Femur (tissue), 1 donor: ENCODE measurements at places on chromosomes 4 and X.

DNA sequence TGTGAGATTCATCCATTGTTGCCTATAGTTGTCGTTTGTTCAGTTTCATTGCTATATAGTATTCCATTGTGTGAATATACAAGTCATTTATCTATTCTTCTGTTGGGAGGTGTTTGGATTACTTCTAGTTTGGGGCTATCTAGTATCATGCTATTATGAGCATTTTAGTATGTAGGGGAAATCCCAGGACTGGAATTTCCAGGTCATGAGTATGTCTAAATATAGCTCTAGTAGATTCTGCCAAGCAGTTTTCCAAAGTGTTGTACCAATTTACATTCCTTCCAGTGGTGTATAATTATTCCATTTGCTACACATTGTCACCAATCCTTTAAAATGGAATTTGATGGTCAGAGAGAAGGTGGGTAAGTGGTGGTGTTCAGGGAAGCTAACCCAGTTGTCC lies 30.1 kb downstream of the EGFL6 start:
- no peak for DNase-seq

DNA sequence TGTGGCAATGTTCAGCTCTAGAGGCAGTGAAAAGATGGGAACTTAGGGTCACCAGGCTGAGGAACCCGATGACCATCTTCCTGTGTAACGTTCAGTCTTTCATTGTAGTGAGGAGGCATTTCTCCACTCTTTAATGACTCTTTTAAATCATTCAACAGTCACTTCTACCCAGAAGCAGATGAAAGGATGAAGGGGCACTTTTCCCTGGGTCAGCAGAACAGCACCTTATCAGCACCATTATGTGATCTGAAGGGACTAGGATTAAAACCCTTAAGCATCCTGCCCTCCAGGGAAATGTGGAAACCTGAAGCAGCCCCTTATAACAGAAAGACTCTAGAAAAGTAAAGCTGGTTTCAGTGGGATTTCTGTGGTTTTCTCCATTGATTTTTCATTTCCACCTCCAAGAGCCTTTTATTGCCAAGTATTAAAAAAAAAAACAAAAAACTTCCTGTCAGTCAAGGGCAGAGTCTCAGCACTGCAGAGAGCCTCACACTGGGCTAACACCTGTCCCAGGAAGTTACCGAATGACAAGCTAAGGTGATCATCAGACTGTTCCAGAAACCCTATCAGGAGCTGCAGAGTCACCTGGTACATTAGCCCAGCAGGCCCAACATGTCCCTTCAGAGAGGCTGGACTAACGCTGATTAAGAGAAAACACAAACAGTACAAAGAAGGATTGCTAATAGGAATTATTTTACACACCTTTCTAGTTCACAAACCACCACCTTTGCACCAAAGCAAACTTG lies 185.9 kb downstream of the SHROOM3 start:
- no peak for DNase-seq

- no peak for DNase-seq
Measured at GRCh38 chrX:85590638-85591037, 211.2 kb upstream of the POF1B start.

DNA sequence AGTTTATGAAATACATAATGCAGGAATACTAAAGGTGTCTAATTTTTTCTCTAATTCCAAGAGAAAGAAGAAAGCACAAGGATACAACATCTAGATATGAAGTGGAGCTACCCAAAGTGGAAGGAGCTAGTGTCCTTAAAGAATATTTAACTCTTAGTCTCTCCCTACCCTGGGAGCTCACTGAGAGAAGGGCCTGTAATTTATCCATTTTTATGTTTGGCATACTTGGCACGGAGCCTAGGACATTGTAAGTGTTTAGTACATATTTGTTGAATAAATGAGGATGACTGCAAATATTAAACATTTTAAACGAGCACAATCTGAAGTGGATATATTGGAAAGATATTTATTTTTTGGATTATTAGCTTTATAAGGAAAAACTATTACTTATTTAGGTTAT lies 674.8 kb downstream of the IQCM start:
- no peak for DNase-seq

DNA sequence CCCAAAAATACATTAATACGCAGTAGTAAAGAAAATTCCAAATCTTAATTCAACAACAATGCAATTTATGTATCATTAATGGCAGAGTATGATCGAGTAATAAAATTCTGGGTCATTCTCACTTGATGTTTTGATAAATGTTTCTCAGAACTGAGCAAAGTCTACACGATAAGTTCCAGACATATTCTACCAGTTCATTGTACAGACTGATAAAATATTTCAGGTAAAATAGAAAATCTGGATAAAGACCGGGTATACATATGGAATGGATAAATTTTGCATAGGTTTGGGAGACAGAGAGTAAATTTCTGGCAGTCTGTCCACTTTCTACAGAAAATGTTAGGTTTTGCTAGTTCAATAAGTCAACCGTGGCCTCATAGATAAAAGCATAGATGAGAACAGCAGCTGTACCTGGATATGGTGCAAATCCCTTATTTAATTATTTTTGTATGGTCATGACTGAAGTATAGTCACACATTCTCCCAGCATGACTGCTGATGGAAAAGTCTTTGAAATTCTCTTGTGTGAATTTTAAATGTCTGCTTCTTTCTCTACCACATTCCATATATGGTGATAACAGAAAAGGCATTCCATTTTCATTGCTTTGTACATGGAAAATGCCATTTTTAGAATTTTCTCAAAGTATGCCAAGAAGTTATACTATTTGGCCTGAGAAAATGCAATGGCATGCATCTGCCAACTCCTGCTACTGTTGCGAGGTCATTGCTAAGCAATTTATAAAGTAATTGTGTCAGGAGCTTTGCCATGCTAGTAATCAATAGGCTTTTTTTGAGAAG lies 301.9 kb upstream of the ARSJ start:
- DNase-seq, result no peak

GRCh38 chr4:69849969-69850368 lies 10.0 kb downstream of the SULT1E1 start:
- DNase-seq, result no peak

DNA sequence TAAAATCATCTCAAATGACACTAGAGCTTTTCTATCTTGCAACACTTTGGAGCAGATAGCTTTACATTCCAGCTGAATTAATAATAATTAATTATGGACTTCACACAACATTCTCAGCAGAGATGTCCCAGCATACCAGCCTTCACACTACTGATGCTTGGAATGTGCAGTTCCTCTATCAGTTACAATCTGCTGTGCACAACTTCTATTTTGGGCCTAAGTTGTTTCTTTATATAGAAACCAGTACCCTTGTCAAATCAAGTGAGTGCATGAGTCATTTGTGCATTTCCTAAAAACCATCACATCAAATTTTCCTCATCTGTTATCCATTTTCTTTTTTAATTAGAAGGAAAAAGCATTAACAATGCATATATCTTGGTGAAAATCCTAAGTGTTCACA lies 8.8 kb upstream of the RASL11B start:
- no peak for DNase-seq

GRCh38 chr4:47744253-47744652 lies 93.6 kb downstream of the CORIN start:
- DNase-seq, result no peak

DNA sequence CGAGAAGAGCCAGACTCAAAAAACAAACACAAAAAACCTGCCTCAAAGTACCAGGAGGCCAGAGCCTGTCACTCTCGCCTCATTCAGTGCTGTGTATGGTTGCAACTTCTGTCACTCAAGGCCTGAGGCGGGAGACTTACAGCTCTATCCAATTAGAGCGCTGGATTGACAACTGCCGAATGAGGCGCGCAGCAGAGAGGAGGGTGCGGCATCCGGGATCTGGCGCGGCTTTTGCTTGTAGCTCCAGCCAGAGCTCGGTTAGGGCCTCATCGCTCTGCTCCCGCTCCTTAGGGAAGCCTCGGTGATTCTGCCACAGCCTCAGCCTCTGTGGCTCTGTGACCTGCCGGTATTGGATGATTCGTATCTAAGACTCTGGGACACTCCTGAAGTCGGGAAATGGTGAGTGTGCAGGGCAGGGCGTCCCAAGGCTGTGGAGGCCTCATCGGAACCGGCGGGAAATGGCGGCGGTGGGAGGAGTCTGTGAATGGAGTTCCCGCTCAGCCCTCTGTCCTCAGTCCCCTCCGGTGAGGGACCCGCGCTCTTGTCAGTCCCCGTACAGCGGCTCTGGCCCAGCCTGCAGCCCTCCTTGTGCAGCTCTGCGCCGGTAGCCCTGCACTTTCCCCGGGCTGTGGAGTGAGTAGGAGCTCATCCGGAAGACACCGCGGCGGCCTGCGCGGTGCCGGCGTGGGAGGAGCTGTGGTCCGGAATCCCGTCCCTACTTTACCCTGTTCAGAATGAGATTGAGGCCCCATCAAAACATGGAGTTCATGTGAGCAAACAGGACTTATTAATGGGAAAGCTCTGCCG lies at the start of gene ZNF718:
TSS of gene ZNF718 (plus strand) at position 227 of the 807 bp plus-strand sequence. CDS start at position 397, 170 bp downstream.
- peak; percentile 96 for DNase-seq

- DNase-seq, result no peak
Measured at GRCh38 chr4:82802911-82803310, 4.3 kb upstream of the SCD5 start.

- DNase-seq, result no peak
Measured at GRCh38 chrX:39384996-39385395, 583.7 kb downstream of the MID1IP1 start.

GRCh38 chr4:26176598-26177149 lies 144.1 kb upstream of the RBPJ start:
- peak; percentile 86 for DNase-seq

GRCh38 chrX:46791927-46792809 lies 33.2 kb upstream of the SLC9A7 start:
- DNase-seq, result peak; percentile 15

GRCh38 chr4:122845066-122845465 lies 18.4 kb downstream of the FGF2 start:
- no peak for DNase-seq

DNA sequence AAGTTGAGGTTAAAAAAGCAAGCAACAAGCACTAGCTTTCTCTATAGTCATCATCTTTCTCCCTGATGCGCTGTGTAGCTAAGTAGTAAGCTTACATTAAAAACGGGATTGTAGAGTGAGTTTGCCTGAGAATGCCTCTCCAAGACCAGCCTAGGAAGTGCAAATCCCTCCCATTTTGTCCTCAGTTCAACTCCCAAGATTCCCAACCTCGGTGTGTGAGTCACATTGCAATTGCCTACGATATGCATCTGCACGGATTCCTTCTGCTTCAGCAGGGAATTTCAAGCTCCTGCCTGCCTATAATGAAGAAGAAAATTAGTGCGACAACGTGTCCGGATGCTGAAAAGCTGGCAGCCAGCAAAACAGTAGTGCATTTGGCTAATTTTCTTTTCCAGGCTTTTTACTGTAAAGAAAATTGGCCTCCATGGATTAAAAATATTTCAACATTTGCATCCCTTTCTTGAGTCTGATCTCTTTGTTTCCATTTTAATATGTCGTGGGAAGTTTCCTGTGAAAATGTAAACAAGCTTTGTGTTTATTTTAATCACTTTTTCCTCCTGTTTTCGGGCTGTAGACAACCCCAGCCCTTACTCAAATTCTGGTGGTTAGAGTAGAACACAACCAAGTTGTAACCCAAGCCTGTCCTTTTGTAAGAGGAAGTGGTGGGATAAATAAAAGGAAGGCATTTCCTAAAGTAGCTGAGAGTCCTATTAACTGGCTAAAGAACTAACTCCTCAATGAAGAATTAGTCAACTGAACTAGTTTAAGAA lies 58.4 kb upstream of the TET2 start:
- DNase-seq, result peak; percentile 46

- no peak for DNase-seq
Measured at GRCh38 chr4:23070848-23071570, 378.3 kb downstream of the GBA3 start.

DNA sequence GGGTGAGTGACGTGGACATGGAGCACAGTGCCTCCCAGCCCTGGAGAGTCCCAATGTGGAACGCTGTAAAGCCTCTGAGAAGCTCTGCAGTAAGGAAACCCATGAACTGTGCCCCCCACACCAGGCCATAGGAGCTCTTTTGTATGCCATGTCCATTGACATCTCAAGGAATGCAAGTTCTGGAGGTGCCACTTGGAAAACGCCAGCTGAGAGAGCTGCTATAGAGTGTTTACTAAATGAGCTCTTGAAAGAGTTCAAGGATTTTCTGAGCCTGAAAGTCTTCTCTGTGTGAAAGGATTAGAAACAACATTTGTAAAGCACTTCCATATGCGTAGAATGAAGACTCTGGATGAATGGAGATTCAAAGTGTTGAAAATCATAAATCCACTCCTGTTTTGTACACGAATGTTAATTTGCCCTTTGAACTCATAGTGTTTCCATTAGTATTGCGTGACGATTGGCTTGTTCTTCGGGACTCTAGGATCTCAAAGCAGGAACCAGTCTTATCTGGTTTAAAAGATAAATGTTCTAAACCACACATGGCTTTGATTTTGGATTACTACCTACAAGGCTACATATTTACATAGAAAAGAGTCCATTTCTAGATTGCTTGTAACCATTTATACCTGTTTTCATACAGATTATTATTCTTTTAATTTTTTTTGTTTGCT lies 41.8 kb upstream of the STOX2 start:
- DNase-seq, result no peak

GRCh38 chr4:121989715-121990114 lies 37.9 kb upstream of the TRPC3 start:
- DNase-seq, result no peak

DNA sequence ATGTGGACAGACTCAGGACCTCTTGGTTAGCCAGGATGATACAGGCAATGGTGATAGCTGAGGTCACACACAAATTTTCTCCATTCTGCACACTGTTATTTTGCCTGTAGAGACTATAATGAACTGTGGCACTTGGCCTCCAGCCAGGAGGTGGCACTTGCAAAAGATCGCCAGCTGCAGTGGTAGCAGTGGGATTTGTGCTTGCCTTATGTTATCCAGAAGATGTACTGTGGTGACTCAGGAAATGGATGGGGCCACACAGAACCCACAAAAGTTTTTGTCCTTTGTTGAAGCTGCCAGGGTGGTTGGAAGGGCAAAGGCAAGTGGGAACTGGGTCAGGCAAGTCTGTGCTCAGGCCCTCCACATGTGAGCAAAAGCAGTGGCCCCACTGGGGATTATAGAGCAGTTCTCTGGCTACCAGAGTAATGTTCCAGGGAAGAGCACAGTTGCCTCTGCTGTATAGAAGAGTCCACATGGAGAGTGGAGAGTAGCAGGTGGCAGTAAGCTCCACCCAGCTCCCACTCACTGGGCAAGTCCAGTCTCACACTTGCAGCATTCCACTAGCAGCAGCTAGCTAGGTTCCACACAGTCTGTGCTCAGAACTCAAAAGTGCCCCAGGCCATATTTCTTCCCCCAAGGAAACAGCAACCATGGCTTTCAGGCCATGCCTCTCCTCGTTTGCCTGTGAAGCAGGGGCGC lies 5.9 kb upstream of the C4orf17 start:
- peak; percentile 35 for DNase-seq

DNA sequence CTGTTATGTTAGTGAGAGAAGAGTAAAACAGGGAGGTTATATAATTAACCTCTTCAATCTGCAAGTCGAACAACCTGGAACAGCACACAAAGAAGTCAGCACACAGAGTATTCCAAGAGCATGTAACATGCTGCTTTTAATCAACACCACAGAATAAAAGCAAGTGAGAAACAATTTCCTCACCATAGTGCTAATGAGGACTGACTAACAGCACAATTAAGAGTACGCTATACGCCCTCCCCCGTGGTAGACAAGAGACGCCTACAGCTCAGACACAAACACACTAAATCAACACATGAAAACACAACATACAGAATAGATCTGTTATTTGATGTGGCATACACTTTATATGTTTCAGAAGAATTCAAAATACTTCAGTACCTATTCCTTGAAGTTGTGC lies 103.0 kb downstream of the PPP3CA start:
- no peak for DNase-seq

- no peak for DNase-seq
Measured at GRCh38 chr4:83071116-83071515, 36.1 kb downstream of the COPS4 start.

GRCh38 chr4:78078101-78078500 lies 21.0 kb downstream of the FRAS1 start:
- DNase-seq, result no peak
